T-helper 1 cell treated with Interleukin-12 subunit alpha and Interleukin-12 subunit beta and Interleukin-4 antibody, amounts not matched to agents 30 ng/mL and 1 ng/mL, for 36 hours (primary cell): ENCODE measurements at places on chromosomes 5 and 9. TPM values are rescaled to one million over a fixed set of nuclear protein-coding genes. Genes with fewer than 3 reads are reported as not detected.

Gene ABITRAM
- 11.0 and 11.1 TPM in 2 replicates for total RNA-seq

Gene CD14
- 0.51 and 0.56 TPM in 2 replicates for total RNA-seq

Gene SLC25A2
- 0.44 and 0.56 TPM in 2 replicates for total RNA-seq

Gene SLC2A8
- total RNA-seq, result 7.1 and 7.4 TPM in 2 replicates

Gene LTC4S
- 1.7 and 2.4 TPM in 2 replicates for total RNA-seq

Gene ARAP3
- total RNA-seq, result 8.3 and 8.7 TPM in 2 replicates

Gene HSD17B3
- not detected in 2 replicates for total RNA-seq

Gene NUTM2G
- total RNA-seq, result not detected in 2 replicates

Gene EPB41L4A
- total RNA-seq, result 1.2 and 1.4 TPM in 2 replicates

Gene PDE6A
- total RNA-seq, result not detected in 2 replicates

Gene IFNB1
- total RNA-seq, result not detected in 2 replicates

Gene TAF11L10
- total RNA-seq, result not detected in 2 replicates

Gene CLINT1
- 72.1 and 72.2 TPM in 2 replicates for total RNA-seq

Gene LMX1B
- not detected in 2 replicates for total RNA-seq

Gene NEURL1B
- 1.3 TPM in 2 replicates for total RNA-seq

Gene RICTOR
- total RNA-seq, result 53.7 and 54.9 TPM in 2 replicates

Gene JADE2
- 104 and 112 TPM in 2 replicates for total RNA-seq

Gene FBP1
- total RNA-seq, result 0.34 TPM in 1 of 2 replicates, not detected in the other

Gene CCL27
- 0.39 TPM in 1 of 2 replicates, not detected in the other for total RNA-seq

Gene VPS13A
- total RNA-seq, result 50.6 and 52.3 TPM in 2 replicates

Gene MEIKIN
- total RNA-seq, result not detected in 2 replicates

Gene FBP2
- not detected in 2 replicates for total RNA-seq
